ENCODE measurements at places on chromosomes 4 and X. TPM values are rescaled to one million over a fixed set of nuclear protein-coding genes. Genes with fewer than 3 reads are reported as not detected.
A peak's percentile ranks its signal among the peaks of the same experiment; 100 is the strongest.

GRCh38 chrX:135396109-135396508 is 25.6 kb upstream of the SMIM10L2A start:
- DNase-seq, result no peak

Gene AGTR2
- total RNA-seq, result not detected

DNA sequence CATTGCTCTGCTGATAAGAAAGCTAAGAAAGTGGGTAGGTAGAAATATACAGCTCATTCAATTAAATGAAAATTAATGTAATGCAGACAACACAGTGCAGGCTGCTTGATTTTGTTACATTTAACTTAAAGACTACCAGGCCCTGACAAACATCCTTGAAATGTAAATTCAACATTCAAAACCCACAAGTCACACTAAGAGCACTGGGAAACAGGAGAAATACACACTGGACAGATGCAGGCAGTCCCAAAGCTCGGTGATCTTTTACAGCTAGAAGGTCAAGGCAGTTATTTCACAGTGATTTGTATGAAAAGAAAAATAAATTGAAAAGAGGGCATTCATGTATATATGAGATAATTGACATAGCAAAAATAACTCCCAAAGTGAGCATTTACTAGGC is 94.3 kb upstream of the PLAC1 start:
- no peak for DNase-seq

GRCh38 chr4:21858971-21859370 is 89.6 kb downstream of the KCNIP4 start:
- no peak for DNase-seq

Gene STATH
- not detected for total RNA-seq

Gene RS1
- not detected for total RNA-seq

Gene PPEF1
- not detected for total RNA-seq

DNA sequence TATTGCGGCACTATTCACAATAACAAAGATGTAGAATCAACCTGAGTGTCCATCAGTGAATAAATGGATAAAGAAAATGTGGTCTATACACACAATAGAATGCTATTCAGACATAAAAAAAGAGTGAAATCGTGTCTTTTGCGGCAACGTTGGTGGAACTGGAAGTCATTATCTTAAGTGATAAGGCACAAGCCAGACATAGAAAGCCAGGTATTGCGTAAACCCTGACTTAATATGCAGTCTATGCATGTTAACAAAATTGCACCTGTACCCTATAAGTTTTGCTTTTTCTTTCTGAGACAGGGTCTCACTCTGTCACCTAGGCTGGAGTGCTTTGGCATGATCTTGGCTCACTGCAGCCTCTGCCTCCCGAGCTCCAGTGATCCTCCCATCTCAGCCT is 28.6 kb downstream of the KIAA0232 start:
- DNase-seq, result no peak

GRCh38 chrX:13219991-13220764 is 99.7 kb downstream of the ATXN3L start:
- no peak for DNase-seq

Gene FAM13A
- 19.3 TPM for total RNA-seq

GRCh38 chr4:172497321-172497720 is 671.3 kb upstream of the GALNT7 start:
- no peak for DNase-seq

Gene CXCL11
- not detected for total RNA-seq

Gene ARL9
- not detected for total RNA-seq

DNA sequence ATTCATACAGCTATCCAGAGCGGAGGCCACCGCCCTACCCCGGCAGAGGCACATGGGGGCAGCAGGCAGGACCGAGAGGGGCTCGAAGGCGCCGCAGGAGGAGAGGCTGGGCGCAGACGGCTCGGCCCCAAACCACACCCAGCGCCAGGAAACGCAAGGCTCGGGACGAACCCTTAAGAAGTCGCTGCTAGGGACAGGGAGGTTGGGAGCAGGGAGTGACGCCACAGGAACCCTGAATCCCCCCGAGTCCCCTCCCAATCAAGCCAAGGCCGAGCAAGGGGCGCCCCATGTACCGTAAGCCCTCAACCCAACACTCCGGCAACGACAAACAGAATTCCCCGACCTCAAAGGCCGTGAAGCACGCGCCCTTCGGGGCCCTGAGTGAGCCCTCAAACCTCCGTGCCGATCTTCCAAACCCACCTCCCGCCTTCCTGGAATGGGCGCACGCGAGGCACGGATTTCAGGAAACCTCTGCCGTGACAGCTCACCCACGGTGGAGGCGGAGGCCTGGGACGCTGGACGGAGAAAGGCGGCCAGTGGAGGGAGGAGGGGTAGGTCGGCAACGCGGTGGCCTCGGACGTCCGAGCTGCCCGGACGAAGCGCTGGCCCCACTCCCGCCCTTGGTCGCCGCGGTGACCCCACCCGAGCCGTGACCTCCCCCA is 1.8 kb downstream of the ZFYVE28 start:
- no peak for DNase-seq

- DNase-seq, result no peak
These were observed 5.3 kb downstream of the PDE6B start for GRCh38 chr4:630656-631055.

DNA sequence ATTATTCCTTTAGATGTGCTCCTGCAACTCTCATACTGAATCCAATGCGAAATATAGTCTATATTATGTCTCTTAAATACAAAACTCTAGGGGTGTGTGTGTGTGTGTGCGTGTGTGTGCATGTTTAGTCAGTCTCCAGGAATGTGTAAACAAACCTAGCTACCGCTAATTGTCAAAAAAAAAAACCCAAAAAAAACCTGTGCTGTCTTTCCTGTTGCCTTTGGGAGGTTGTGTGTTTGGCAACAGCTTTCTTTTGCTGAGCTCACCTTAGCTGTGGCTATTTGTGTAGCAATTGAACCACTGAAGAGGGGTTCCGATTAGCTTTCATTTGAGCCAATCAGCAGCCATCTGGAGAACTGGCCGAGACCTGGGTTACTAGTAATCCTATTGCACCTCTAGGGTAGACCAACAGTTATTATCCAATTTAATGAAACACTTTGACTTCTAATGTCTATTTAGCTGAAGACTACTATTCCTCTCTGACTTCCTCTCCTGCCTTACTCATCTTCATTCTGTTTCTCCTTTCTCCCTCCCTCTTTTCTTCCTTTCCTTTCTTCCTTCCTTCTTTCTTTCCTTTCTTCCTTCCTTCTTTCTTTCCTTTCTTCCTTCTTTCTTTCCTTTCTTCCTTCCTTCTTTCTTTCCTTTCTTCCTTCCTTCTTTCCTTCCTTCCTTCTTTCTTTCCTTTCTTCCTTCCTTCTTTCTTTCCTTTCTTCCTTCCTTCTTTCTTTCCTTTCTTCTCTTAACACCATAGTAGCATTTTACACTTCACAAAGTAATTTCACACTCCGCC is 471.1 kb downstream of the GBA3 start:
- peak; percentile 36 for DNase-seq

DNA sequence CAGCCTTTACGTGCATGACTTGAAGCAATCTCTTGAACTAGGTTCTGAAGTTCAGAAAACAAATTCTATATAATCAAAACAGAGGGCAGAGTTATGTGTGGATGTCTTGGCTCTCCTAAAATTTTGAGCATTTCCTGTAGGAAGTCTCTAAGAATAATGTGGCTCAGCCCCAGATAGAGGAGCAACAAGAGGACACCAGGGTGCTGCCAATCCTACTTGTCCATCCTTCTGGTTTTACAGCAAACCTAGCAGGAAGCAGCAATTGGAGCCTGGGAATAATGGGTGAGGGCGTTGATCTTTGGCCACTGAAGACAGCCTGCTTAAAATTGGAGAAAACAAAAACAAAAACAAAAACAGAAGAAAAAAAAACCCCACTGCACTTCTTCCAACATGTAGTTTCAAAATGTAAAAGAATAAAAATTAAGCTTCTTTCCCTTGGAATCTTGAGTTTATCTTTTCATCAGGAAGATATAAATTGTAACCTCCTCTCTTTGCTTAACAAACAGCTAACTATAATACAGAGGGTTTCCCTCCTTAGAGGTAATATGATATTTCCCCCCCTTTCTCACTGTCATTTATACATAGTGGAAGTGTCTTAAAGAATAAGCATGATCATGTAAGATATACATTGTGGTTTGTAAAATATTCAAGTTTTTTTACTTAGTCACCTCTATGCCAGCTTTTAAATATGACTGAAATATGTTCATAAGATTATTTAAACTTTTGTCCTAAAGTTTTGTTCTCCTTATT is 130.6 kb downstream of the FBXO8 start:
- no peak for DNase-seq

GRCh38 chr4:122643257-122643656 is 22.4 kb upstream of the IL21 start:
- no peak for DNase-seq

GRCh38 chr4:74770226-74770910 is 24.0 kb downstream of the BTC start:
- DNase-seq, result no peak

DNA sequence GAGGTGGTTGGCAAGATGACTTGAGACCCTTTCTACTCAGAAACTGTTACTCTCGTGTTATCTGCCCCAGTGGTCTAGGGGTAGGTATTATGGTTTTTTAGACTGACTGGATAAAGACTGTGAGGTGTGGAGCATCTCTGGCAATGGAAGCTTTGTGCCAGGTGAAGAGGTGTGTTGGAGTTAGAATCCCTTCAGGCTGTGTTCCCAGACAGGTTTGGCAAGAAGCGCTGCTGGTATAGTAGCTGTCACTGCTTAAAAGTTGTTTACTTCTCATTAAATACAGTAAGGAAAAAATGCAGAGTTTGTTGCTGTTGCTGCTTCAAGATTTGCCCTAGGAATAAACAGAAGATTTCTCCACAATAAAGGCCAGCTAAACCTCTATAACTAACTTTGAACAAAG is 35.3 kb downstream of the AREG start:
- DNase-seq, result peak; percentile 21

Gene BMX
- total RNA-seq, result not detected

Gene ZNF182
- total RNA-seq, result 3.8 TPM

DNA sequence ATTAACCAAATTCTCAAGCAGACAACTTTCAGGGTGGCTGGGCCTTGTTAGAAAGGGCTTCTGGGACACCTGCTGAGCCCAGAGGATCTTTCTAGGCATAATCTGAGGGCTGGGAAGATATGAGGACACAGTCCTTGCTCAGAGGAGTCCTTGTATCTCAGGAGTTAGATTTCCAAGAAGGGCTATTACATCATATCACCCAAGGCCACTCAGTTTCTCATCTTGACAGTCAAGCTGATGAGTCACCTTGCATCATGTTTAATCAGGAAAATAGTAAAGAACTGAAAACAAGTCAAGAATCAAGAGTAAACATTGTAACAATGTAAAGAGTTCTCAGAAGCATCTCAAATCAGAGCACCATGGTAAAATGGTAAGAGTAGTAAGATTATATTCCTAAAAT is 4.0 kb downstream of the PCYT1B start:
- DNase-seq, result no peak

DNA sequence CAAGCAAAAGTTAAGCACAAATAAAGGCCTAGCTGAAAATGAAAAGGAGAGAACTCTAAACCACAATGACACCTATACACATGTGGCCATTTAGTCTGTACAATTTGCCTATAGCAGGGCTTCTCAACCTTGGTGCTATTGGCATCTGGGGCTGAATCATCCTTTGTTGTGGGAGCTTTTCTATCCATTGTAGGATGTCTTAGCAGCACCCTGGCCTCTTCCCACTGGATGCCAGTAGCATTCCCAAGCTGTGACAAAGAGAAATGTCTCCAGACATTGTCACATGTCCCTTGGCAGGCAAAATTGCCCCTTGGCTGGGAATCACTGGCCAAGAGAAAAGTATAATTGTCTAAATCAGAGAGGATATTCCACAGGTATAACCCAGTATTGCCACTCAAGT is 13.5 kb upstream of the PRPS2 start:
- no peak for DNase-seq

DNA sequence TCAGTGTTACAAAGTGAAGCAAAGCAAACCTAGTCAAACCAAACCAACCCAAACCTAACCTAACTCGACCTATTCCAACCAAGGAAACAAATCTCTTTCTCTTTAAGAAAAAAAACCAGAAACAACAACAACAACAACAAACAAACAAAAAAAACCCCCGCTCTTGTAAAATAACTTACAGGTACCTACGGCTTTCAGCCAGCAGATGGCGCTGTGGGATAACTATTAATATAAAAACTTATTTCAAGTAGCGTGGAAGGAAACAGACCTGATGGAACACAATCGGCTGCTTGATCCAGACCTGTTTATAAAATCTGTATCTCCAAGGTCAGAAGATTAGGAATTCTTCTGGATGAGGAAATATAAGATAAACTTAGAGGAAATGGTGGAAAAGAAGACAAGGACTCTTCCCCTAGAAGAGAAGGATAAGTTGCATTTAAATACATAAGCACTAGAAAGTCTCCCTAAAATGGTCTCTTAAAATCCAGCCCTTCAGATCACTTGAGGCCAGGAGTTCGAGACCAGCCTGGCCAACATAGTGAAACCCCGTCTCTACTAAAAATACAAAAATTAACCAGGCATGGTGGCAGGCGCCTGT is 34.4 kb upstream of the CDKL5 start:
- DNase-seq, result peak; percentile 38

DNA sequence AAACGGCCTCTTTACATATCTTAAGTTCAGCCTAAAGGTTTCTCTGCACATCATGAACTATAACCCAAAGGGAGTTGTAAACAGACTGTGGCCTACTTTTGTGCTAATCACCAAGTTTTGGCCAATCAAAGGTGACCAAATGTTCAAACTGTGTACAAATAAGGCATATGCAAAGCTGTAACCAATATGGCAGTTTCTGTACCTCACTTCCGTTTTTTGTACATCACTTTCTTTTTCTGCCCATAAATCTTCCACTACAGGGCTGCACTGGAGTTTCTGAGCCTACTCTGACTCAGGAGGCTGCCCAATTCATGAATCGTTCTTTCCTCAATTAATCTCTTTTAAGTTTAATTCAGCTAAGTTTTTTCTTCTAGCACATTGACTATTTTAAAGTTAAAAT is 318.7 kb downstream of the SLC7A11 start:
- no peak for DNase-seq

DNA sequence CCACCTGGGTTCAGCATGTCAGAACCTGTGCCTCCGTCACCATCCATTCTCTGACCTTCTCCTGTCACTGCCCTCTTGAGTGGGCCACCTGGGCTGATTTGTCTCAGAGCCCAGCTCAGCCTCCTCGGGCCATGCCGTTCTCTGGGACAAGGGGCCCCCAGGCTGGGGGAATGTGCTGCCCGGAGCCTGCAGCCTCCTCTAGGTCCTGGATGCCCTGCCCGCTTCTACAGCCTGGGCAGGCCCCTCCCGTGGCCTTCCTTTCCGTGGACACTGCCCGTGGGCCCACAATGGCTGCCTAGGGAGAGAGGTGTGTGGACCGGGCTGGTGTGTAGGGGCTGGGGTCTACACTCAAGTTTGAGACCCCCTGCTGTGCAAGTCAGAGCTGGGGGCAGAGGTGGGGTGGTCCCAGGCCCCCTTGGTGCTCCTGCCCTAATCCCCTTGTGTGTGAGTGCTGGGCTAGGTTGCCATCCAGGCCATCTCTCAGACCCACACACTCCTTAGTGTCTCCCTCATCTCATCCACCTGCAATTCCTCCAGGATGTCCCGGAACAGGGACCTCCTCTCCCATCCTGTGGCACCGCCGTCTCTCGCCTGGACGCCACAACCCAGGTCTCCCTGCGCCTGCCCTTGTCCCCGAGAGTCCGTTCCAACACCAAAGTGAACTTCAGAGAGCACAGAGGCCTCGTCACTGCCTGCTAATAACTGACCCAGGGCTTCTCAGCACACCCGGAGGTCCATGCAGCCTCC is 12.4 kb downstream of the PSAPL1 start:
- no peak for DNase-seq

- no peak for DNase-seq
These were observed 34.6 kb upstream of the SMS start for GRCh38 chrX:21905953-21906352.

Gene SLC49A3
- 10.7 TPM for total RNA-seq

Gene SPANXB1
- total RNA-seq, result 31.4 TPM

GRCh38 chr4:54741202-54741601 is 83.4 kb downstream of the KIT start:
- no peak for DNase-seq
